NCI-H1417 (cell line): ENCODE measurements at places on chromosomes 12 and 14.
A peak's percentile ranks its signal among the peaks of the same experiment; 100 is the strongest.

DNA sequence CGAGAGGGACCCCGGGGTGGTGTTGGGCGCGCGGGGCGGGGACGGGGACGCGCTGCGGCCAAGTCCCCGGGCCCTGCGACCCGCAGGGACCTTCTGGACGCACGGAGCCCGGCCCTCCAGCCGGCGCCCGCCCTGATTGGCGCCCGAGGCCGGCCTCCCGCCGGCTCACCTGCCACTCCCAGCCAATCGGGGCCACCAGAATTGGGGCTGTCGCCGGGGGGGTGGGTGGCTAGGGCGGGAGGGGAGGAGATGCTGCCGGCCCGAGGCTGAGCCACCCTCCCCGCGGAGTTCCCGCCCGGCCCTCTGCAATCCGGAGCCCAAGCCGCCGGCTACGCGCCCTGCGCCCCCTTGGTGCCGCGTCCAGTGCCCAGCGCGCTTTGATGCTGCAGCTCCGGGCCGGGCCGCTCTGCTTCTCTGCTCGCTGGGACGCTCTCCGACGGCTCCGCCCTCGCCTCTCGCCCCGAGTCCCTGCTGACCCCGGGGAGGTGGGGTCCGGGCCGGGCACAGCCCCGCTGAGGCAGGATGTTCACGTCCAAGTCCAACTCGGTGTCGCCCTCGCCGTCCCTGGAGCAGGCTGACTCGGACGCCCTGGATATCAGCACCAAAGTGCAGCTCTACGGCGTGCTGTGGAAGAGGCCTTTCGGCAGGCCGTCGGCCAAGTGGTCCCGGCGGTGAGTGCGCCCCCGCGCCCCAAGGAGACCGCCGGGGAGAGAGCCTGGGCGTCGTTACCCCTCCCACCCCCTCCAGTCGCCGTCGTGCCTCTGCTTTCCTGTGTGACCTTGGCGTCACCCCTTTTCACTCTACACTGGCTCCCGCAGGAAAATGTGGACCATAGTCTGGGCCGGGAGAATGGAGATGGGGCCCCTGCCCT lies at the start of gene PLEKHD1:
Gene PLEKHD1, plus strand, starts transcription at position 285 of the 871 bp plus-strand sequence. Its CDS starts 238 bp downstream, at position 523.
- peak; percentile 80 for DNase-seq

GRCh38 chr12:40127408-40127807 lies 21.5 kb upstream of the SLC2A13 start:
- no peak for DNase-seq

- no peak for DNase-seq
Measured at GRCh38 chr12:19206493-19207077, 77.1 kb downstream of the PLEKHA5 start.

DNA sequence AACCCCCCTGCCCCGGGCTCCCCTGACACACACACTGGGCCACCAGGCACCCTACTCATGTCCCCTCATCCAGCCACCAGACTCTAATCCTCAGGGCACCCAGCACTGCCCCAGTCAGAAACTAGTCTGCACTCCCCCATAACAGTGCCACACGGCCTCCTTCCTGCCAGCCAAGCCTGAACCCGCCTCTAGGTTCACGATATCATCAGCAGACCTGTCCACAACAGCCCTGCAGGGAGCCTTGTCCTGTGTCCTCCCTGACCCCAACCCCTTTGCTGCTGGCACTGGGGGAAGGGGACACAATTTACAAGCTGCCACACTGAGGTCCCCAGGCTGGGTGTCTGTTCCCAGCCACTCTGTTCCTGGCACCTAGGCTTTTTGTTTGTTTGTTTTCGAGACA lies 33.6 kb downstream of the LTBP2 start:
- DNase-seq: no peak

DNA sequence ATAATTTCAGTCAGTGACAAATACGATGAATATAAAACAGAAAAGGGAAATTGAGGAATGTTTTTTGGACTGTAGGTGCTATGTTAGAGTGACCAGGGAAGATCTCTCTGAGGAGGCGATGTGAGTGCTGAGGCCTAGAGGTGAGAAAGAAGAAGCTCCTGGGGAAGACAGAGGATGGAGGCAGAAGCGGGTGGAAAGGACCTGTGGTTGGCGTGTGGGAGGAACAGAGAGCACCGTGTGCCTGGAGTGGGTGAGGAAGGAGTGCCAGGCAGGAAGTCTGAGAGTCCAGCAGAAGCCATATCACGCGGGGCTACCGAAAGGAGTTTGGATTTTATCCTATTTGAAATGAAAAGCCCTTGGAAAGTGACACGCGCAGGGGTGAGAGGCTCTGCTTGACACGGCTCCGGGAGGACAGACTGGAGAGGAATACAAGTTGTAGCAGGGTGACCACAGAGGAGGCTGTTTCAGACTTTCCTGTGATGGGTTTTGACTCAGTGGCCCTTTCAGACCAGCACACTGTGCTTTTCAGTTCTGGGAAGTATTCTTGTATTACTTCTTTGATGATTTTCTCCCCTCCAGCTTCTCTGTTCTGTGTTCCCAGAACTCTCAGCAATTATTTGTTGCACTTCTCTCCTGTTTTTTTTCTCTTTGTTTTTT lies 96.9 kb downstream of the VRK1 start:
- DNase-seq: no peak

DNA sequence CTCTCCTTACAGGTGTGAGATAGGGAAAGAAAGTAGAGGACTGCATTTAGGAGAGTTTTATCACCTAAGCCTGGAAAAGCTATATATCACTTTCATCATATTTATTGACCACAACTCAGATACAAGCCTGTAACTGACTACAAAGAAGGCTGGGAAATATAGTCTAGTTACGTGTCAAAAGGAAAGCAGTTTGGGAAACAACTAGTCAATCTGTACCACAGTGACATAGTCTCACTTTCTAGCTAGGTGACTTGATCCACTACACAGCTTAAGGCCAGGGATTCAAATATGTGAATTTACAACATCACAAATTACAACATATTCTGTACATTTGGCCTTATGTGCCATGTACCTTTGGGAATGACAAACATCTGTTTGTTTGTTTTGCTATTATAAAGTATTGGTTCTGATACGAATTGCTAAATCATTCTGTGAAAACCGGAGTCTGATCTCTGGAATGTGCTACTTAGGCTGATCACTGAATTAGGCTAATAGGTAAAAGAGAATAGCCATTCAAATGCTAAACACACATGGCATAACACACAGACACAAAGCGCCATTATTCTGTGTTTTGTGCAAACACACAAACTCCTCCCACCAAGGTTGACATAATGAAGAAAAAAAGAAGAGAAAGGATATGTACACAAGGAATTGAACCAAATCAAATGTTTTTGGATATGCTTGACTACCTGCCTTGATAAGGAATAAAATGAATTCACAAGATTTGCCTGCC lies 279.8 kb downstream of the DUSP6 start:
- DNase-seq: peak; percentile 36

DNA sequence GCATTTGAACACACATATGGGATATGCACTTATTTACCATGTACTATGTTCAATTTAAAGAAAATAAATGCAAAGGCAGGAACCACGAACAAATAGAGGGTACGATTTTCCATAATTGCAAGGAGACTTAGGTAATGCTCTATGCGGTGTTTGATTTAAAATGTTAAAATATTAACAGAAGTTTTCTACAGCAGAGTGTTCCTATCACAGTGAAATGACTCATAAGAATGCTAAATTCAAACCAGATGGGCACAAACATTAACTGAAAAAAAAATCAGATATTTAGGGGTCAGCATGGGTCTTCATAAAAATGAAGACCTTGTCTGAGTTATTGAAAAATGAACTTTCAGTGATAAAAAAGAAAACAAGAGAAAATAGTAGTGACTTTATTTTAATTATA lies 65.4 kb downstream of the LLPH start:
- no peak for DNase-seq

DNA sequence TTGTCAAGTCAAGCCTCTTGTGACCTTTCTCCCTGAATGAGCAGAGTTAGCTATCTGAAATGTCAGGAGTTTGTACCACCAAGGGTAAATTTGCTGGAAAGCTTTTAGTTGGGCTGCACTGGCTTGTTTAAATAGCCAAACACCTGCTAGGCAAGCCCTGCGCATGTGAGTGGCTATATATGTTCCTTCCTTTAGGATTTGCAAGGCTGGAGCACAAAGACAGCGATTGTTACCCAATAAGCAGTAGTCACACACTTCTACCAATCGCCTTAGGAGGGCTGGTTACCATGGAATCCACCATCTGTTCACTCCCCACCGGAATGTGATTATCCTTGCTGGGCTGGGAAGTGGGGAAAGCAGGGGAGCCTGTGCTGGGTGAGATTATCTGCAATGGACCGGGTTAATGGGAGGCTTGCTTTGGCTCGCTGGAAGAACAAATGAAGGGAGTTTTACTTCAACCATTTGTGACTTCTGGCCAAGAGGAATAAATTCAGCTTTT lies 102.5 kb downstream of the FGD4 start:
- peak; percentile 91 for DNase-seq

GRCh38 chr12:7747246-7747645 lies at the start of gene CLEC4C:
Gene CLEC4C, minus strand, starts transcription at chr12:7747375. Its CDS starts 27 bp downstream, at chr12:7747348.
- no peak for DNase-seq

- DNase-seq: no peak
Measured at GRCh38 chr12:124002021-124002644, 29.1 kb downstream of the ZNF664 start.

DNA sequence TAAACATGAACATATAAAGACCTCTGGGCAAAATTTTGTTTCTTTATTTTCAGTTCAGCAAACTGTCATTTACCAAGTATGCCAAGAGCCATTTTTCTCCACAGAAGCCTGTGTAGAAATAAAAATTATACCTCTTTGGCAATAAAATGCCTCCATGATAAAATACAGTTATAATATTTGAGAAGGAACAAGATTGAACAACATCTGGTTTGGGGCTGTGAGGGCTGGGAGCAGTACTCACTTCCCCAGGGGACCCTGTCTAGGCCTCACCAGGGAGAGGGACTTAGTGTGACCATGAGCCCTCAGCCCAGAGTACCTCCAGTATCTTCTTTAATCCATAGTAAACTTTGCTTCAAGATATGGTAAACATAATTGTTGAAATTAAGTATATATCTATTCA lies 65.1 kb downstream of the DAAM1 start:
- DNase-seq: no peak

DNA sequence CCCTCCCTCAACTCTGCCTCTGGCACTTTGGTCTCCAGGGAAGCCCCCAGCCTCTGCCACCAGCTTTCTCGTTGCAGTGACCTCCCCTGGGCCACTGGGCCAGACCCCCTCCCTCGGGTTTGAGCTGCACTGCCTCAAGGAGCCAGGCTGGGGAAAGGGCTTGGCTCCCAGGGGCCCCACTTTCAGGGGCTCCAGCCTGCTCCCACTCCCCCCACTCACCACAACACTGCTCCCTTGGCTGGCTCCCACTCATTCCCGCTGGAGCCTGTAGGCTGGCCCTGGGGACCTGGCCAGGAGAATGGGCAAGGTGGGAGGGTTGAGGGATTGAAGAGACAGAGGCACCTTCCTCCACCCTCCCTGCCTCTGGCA lies 19.3 kb upstream of the KIF26A start:
- DNase-seq: no peak

- no peak for DNase-seq
Measured at GRCh38 chr12:49748800-49749199, 7.4 kb downstream of the TMBIM6 start.

DNA sequence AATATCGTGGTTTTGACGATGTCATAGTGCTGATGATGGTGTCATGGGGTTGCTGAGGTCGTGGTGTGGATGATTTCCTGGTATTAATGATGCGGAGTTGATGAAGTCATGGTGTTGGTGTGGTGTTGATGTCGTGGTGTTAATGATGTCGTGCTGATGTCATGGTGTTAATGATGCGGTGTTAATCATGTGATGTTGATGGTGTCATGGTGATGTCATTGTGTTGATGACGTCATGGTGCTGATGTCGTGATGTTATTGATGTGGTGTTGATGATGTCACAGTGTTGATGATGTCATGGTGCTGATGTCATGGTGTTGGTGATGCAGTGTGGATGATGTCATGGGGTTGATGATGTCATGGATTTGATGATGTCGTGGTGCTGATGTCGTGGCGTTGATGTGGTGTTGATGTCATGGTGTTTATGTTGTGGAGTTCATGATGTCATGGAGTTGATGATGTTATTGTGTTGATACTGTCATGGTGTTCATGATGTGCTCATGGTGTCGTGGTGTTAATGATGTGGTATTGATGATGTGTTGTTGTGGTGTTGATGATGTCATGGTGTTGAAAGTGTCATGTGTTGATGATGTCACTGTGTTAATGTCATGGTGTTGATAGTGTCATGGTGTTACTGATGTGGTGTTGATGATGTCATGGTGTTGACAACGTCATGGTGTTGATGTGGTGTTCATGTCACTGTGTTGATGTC lies 48.5 kb upstream of the RIMBP2 start:
- DNase-seq: no peak

DNA sequence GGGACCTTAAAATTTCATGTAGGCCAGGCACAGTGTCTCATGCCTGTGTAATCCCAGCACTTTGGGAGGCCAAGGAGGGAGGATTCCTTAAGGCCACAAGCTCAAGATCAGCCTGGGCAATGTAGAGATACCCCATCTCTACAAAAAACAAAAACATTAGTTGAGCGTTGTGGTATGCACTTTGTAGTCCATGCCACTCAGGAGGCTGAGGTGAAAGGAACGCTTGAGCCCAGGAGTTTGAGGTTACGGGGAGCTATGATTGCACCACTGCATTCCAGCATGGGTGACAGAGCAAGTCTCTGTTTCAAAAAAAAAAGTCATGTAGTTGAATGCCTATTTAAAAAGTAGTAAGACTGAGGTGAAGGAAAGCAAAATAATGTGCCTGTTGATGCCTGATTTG lies 83.5 kb downstream of the TTC6 start:
- DNase-seq: no peak

DNA sequence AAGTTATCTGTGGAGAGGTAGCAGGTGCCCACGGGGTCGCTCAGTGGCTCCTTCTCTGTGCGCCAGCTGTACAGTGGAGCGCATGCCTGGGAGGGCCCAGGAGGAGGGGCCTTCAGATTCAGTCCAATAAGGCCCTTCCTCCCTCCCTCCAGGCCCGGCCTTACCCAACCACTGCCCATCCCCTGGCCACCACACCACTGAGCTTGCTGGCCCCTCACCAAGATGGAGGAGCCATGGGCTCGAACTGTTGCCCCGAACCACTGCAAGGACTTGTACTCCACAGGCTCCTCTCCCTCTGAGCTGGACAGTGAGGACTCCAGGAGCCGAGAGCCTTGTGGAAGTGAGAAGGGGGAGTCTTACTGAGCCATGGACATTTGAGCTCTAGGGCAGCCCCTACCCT lies 9.8 kb downstream of the ITGA5 start:
- no peak for DNase-seq

DNA sequence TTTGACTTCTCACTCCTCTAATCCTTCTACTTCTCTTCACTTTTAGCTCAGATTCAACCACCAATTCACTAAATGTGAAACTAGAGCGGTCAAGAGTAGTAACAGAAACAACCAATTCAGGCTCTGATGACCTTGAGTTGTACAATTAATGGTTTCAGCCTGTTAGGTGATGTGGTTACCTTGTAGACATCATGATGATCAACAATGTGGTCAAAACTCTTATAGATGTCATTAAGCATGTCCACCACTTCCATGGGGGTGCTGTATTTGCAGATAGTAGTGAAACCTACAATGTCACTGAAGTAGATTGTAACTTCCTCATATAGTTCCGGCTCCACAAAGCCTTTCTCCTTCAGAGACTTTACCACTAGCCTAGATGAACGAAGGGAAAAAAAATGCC lies 54.1 kb upstream of the PLBD1 start:
- DNase-seq: no peak
